ENCODE measurements at places on chromosomes 6 and 20.

- DNase-seq: no peak
Observed at GRCh38 chr20:53930651-53931504, 139.5 kb downstream of the BCAS1 start.

- no peak for DNase-seq
Observed at GRCh38 chr6:67450641-67451040, 1184.4 kb upstream of the ADGRB3 start.

GRCh38 chr6:12952318-12952717 lies 235.8 kb downstream of the PHACTR1 start:
- no peak for DNase-seq

- peak; percentile 83 for DNase-seq
Observed at GRCh38 chr20:50724851-50725723, 6.3 kb upstream of the PARD6B start.

DNA sequence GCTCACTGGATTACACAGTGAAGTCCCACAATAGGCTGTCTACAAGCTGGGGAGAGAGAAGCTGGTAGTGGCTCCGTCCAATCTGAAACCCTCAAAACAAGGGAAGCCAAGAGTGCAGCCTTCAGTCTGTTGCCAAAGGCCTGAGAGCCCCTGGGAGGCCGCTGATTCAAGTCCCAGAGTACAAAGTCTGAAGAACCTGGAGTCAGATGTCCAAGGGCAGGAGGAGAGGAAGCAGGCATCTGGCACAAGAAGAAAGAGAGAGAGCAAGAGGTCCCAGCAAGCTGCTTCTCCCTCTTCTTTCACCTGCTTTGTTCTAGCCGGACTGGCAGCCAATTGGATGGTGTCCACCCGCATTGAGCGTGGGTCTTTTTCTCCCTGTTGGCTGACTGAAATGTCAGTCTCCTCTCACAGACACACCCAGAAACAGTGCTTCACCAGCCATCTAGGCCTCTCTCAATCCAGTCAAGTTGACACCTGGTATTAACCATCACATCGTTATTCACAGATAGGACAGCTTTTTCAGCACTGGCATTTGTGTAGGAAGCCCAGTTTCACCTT lies 51.2 kb downstream of the CRYBG1 start:
- no peak for DNase-seq

Measured in SJCRH30 (cell line).